ENCODE measurements at places on chromosomes 3 and 15.

GRCh38 chr3:39130693-39131265 lies 22.6 kb downstream of the CSRNP1 start:
- DNase-seq = no peak

GRCh38 chr3:114582929-114583328 lies 289.1 kb downstream of the TIGIT start:
- no peak for DNase-seq

- no peak for DNase-seq
These were observed 17.7 kb upstream of the ZBBX start for GRCh38 chr3:167397826-167398225.

DNA sequence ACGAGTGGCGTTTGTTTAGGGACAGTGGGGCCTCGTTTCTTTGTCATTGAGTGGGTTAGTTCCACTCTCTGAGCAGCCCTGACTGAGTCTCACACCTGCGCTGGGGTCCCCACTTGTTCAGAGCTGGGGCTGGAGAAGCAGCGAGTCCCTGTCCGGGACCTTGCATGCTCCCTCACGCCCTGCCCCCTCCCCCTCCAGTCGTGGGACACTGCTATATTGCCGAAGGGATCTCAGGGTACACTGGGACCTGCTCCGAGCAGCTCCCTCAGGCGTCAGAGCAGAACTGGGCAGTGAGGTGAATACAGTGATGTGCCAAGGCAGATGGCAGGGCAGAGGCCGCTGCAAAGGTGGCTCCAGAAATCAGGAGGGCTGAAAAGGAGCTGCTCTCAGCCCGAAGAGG lies 59.9 kb upstream of the KLF13 start:
- DNase-seq = peak; percentile 49

DNA sequence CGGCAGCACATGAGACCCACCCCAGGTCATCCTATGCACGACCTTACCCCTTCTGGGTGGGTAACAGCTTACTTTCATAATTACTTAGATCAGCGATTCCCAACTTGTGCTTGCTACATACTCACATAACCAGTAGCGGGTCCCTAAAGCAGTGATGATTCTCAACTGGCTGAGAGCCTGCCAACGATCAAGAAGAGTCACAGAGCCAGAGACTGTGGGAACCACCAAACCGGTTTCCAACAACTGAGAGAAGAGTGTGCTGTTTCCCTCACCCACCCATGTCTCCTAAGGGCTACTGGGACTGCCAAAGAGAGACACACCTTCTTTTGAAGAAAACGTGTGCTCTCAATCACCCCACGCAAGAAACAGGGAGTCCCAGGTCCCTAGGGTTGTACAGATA lies 12.0 kb upstream of the XXYLT1 start:
- no peak for DNase-seq

DNA sequence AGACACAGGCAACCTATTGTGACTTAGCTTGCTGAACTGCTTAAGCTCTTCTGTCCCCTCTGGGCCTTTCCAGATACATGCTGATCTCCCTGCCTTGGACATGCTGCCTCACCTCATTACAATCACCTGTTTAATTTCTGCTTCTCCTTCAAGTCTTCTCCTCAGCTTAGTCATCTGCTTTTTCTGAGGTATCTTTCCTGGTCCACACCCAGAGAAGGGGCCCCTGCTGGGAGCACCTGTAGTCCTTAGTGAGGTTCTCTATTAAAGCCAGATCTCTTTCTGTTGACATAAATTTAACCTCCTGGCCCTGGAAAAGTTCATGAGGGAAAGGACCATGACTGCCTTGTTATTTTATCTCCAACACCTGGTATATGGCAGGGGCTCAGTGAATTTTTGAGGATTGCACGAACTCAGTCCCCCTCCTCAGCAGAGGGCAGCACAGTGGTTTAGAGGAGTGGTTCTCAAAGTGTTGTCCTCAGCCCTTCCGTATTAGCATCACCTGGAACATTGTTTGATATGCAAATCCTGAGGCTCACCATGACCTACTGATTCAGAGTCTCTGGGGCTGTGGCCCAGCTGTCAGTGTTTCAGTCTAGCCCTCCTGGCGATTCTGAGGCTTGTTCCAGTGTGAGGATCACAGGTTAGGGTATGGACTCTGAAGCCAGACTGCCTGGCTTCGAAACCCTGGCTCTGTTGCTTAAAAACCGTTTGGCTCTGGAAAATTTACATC lies 12.7 kb downstream of the COL6A6 start:
- no peak for DNase-seq

GRCh38 chr15:51727141-51727897 lies 10.1 kb downstream of the LYSMD2 start:
- no peak for DNase-seq

DNA sequence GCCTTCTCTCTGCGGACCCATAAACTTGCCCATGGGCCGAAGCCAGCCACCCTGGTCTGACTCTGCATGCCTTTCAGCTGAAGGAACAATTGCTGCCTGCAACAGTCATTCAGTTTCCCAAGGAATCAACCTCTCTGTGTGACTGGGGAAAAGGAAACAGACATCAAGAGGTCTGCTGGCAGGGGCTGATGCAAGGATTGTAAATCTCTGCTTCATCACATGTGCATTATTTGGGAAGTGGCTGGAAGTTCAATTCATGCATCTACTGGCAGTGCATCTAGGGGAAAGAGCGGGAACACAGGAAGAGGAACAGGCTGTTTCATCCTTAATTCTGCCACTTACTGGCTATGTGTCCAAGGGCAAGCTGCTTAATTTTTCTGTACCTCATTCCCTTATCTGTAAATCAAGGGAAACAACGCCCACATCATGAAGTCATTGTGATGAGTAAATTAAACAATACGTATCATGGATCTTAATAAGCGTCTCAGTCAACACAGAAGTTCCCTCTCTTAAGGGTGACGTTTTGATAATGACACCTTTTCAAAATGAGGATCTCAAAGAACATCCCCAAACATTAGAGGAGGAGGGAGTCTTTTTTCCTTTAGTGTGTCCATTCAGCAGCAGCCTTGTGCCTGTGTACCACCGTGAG lies 17.4 kb upstream of the ADPGK start:
- DNase-seq = no peak
